KG1 (cell line): ENCODE measurements at places on chromosomes 4 and X.
A peak's percentile ranks its signal among the peaks of the same experiment; 100 is the strongest.

GRCh38 chr4:130703211-130703935 lies 1607.4 kb downstream of the C4orf33 start:
- no peak for DNase-seq

GRCh38 chr4:111228874-111229273 lies 606.0 kb upstream of the PITX2 start:
- DNase-seq: no peak

DNA sequence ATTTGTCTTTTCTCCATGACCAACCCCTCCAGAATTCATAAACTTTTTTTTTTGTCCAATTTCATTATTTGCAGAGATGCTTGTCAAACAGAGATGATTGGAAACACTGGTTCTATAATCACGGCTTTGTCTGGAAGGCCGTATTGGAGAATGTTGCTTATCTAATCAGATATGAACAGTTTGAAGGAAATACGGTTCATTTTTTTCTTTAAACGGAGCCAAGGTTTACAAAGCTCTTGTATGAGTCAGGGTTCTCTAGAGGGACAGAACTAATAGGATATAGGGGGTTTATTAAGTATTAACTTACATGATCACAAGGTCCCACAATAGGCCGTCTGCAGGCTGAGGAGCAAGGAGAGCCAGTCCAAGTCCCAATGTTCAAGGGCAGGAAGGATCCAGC lies 1415.8 kb downstream of the C4orf33 start:
- no peak for DNase-seq

GRCh38 chr4:144171697-144172096 lies 31.2 kb upstream of the GYPA start:
- no peak for DNase-seq

GRCh38 chrX:69504626-69505612 lies 793 bp downstream of the NALF2 start:
- no peak for DNase-seq

- DNase-seq: no peak
Observed at GRCh38 chr4:113187358-113187757, 137.9 kb downstream of the ANK2 start.

- DNase-seq: no peak
Observed at GRCh38 chr4:98747393-98748091, 89.1 kb upstream of the TSPAN5 start.

DNA sequence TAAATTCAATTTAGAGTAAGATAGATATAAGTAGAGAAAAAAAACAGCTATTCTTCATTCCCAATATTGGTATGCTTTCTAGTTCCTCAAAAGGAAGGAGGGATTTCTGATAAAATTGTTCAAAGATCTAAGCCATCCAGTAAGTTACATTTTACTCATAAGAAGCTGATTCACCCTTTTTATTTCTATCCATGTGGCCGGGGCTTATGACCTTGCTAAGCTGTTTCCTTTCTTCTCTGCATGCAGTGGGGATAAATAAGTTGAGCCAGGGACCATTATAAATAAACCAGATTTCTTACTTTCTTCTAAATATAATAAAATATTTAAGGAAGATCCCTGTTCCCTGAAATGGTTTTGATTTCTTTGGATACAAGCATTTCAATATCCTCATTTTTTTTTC lies 502.3 kb downstream of the PDHA2 start:
- no peak for DNase-seq

GRCh38 chr4:176635372-176636261 lies 157.1 kb downstream of the VEGFC start:
- DNase-seq: no peak

DNA sequence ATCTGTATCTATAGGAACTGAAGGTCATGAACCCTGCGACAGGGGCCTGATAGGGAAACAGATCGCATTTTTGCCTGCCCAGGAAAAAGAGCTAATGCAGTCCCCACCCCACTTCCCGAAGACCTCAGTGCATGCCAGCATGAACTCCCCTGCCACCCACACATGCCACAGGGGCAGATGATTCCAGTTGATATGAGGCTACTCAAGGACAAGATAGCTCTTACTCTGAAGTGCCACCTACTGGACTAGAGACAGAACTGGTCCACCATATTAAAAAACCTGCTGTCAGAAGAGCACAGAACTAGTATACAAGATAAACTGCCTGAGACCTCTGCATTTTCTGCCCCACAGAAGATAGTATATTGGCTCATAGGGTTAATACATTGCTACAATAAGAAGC lies 68.0 kb downstream of the YIPF7 start:
- no peak for DNase-seq

GRCh38 chr4:167811958-167812357 lies 280.4 kb upstream of the ANXA10 start:
- DNase-seq: no peak

GRCh38 chr4:180335566-180335965 lies 1907.6 kb upstream of the TENM3 start:
- no peak for DNase-seq

DNA sequence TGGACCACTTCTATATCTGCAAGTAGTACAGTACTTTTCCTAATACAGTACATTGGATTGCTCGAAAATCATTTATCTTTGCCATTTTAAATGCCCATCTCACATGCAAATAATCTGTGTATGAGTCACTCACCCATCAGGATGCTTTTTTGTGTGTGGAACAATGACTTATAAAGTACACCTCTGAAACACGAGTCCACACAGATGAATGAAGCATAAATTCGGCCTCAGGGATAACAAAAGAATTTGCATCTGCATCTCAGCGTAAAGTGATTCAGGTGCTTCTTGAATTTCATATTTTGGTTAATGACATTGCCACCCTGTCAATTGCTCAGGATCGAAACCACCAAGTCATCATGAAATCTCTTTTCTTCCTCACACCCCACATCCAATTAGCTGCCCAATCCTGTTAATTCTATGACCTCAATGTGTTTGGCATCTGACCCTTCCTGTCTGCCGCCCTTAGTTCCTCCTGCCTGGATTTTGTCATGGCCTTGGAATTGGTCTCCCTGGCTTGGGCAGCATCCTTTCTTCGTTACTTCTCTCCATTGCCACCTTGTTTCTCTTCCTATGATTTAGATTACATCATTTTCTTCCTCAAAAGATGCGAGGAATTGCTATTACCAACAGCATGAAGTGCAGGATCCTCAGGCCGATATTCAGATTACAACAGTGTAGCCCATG lies 161.6 kb upstream of the MID1 start:
- DNase-seq: no peak

DNA sequence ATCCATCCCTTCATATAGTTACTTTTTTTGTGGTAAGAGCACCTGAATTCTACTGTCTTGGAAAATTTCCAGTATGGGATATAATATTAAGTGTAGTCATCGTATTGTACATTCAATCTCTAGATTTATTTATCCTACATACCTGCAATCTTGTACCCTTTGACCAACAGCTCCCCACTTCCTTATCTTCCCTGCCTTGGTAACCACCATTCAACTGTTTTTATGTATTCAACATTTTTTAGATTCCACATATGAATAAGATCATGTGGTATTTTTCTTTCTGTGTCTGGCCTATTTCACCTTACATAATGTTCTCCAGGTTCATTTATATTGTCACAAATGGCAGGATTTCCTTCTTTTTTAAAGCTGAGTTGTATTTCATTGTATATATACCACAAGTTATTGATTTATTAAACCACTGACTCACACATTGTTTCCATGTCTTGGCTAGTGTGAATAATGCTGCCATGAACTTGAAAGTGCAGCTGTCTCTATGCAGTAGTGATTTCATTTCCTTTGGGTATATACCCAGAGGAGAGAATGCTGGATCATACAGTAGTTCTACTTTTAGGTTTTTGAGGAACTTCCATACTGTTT lies 572.5 kb downstream of the MAGEB5 start:
- no peak for DNase-seq

DNA sequence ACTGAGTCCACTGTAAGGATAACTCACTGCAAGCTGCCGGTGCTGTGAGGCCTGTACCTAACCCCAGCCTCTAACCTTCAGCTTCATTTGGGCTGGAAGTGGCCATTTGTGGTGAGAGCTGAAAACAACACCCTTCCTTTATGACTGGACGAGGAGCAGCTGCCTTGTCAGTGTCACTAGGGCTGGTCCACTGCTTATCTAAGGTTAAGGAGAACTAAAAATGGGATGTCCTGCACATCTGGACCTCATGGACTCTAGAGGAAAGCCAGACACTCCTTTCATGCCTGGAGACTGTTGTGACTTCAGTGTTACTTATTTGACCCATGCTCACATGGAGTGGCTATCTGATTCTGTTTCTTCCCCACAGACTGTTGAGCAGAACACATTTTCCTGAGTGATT lies 139.9 kb downstream of the ZNF518B start:
- no peak for DNase-seq

DNA sequence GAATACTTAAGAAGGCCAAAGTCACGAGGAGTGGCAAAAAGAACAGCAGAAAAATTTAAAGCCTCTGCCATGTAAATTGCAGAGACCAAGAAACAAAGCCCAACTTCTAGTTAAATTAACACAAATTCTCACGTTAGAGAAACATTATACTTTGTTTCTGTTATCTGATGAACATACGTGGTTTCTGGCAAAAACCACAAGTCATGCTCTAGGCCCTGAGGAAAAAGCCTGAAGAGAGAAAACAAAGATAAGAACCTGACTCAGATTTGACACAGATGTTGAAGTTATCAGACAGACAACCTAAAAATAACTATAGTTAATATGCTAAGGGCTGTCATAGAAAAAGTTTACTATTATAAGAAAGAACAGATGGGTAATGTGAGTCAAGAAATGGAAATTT lies 149.1 kb upstream of the PCDH10 start:
- no peak for DNase-seq

GRCh38 chr4:30605616-30606190 lies 114.5 kb upstream of the PCDH7 start:
- DNase-seq: no peak

DNA sequence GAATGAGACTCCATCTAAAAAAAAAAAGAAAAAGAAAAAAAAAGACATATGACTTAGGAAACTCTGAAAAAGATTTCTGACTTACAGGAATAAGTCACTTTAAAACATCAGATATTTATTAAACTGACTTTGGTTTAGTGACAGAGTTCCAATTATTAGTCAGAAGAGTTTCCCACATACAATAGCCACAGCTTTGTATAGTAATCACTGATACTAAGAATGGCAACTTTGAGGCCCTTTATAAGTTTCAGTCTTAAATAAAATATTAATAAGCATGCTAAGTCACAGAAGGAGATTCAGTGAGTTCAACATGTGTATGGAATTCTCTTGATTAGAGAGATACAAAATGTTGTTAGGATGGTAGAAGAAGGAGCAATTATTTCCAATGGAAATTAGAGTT lies 652.3 kb upstream of the AMOT start:
- DNase-seq: no peak

DNA sequence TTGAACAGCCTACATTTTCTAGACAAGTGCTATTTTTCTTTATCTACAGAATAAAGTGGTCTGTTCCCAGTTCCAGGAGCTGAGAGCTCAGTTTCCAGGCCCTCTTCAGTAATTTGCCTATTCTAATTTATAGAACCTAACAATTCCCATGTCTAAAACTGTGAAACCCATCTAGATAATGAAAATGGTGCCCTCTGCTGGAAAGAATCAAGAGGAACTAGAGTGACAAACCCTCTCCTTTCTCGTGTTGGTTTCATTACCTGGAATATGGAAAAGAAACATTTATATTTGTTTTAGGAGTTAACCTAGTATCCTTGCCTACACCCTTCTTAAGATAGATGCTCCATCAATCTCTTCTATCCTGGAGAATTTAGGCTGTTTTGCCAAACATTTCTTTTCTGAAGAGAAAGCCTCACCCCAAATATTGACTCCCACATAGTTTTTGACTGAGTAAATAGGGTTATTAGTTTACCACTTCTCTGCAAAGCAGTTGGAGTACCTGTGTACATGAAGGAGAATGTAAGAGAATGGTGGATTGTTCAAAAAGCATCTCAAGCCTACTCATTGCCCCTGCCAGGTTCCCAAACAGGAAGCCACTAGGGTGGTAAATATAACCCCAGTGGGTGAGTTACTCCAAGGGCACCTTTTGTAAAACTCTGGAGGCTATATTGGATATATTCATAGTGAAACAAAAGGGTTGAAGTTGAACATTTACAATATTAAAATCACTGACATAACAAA lies 121.6 kb downstream of the RASL11B start:
- DNase-seq: peak; percentile 25

- no peak for DNase-seq
Observed at GRCh38 chr4:137896221-137896737, 345.9 kb downstream of the SLC7A11 start.

DNA sequence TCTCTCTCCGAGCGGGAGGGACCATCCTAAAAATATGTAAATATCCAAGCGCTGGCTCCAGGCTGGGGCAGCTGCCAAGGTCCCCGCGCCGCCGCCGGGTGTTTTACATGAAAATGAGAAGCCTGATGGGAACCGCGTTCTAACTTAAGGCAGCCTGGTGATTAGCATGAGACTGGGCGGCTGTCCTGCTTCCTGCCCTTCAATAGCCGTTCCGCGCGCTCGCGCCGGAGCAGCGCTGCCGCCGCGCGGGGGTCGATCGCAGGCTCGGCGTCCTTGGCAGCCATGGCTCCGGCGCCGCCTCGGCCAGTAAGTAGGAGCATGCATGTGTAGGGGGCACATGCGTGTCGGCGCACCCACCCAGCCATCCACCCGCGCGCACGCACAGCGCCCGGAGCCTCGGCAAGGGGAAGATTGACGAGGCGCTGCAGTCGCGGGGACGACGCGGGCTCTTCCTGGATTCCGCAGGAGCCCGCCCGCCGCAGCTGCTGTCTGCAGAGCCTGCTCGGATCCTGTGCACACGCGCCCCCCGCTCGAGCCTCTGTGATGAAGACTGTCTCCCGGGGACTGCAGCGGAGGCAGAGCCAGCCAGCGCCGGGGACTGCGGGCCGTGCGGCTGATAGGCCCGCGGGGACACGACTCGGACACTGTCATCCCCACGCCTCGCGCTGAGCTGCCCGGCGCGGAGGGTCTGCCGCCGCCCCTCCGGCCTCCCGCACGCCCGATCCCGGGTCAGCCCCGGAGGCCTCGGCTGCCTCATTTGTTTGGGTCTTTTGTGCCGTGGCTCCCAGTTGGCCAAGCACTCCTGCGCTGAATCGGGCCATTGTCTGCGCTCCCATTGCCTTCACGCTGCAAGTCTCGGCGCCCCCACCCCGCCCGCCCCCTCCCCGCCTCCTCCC lies 734 bp downstream of the STOX2 start:
- no peak for DNase-seq

- no peak for DNase-seq
Observed at GRCh38 chr4:1315836-1316536, 26.3 kb downstream of the MAEA start.

DNA sequence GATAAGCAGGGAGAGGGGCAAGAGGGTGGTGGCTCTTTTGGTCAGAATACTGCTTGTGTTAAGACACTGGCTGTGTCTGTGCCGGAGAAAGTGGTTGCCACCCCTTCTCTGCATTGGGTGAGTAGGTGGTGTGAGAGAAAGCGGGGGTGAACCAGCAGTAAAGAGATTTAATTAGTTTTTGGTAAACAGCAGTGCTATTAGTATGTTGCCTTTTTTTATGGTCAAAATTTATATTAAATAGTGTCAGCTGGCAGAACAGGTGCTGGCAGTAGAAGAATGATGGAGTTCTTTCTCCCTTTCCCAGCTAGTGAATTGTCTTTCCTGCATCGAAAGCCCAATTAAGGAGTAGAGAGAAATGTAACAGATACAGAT lies 181.6 kb downstream of the LARP7 start:
- DNase-seq: no peak

- no peak for DNase-seq
Observed at GRCh38 chr4:40912460-40913184, 162.9 kb downstream of the NSUN7 start.
